ENCODE measurements at places on chromosomes 2 and 18. TPM values are rescaled to one million over a fixed set of nuclear protein-coding genes. Genes with fewer than 3 reads are reported as not detected.

OSR1 gene
- total RNA-seq = 179 TPM

WDR54 gene
- total RNA-seq = 23.5 TPM

LYG2 gene
- total RNA-seq = not detected

TLX2 gene
- total RNA-seq = not detected

GAREM1 gene
- total RNA-seq = 7.4 TPM

RAX gene
- total RNA-seq = not detected
